ENCODE measurements at places on chromosomes 6 and 20.

- DNase-seq: no peak
Measured at GRCh38 chr20:23293689-23294088, 56.9 kb upstream of the NXT1 start.

DNA sequence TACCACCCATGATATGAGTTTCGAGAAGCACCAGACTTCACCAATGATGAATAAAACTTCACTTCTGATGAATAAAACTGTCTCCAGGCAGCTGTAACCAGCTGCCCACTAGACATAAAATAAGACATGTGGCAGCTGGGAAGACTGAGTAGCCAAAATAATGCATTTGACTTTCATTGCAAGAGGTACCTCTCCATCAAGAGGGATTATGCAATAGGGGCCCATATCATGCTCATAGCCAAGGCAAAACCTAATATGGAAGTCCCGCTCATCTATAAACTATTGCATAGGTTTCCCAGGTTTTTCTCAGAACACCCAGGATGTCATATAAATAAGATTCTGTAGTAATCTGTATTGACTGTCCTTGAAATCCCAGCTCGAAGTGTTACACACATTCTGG is 155.5 kb downstream of the SIM1 start:
- no peak for DNase-seq

- peak; percentile 83 for DNase-seq
Measured at GRCh38 chr6:45714741-45715507, 300.7 kb downstream of the CLIC5 start.

GRCh38 chr6:145178391-145178790 is 556.9 kb downstream of the EPM2A start:
- no peak for DNase-seq

- DNase-seq: no peak
Measured at GRCh38 chr6:150324044-150324443, 44.8 kb upstream of the IYD start.

- DNase-seq: peak; percentile 13
Measured at GRCh38 chr6:24357336-24358218, at the start of gene DCDC2. Gene DCDC2, minus strand, starts transcription at chr6:24358059. Its CDS starts 309 bp downstream, at chr6:24357750.

DNA sequence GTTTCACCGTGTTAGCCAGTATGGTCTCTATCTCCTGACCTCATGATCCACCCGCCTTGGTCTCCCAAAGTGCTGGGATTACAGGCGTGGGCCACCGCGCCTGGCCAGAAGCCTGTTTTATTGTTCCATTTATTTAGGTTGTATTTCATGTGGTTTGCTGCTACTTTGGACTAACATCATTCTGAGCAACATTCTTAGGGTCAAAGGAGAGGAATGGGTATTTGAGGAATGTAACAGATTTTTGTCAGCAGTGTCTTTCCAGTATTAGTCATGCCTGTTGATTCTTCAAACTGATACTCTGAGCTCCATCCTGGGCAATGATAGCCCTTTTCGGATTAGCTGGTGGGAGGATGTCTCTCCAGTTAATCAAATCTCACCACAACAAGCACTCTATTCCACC is 213.0 kb upstream of the CITED2 start:
- DNase-seq: peak; percentile 86

GRCh38 chr20:62393830-62394229 is 6.9 kb downstream of the RPS21 start:
- DNase-seq: no peak

DNA sequence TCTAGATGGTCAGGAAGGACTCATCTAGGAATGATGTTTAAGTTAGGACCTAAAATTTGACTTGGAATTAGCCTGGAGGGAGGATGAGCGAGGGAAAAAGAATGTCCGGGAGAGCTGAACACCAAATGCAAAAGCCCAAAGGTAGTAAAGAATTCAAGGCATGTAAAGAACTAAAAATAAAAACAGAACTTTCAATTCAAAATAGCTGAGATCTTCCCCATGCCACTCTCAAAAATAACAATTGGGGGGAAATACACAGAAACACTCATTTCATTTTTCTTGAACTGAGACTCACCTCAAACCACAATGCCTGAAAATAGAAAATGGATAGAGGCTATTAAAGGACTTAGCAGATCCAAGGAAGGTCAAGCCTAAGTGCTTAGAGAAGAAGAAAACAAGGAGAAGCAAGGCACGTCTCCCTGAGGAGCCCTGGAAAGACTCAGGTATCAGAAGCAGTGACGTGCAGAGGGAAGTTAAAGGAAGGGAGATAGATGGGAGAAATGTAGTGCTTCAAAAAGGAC is 10.4 kb downstream of the PXT1 start:
- DNase-seq: peak; percentile 78

Data from fibroblast of lung (primary cell).